ENCODE measurements at places on chromosomes 11 and 22. TPM values are rescaled to one million over a fixed set of nuclear protein-coding genes. Genes with fewer than 3 reads are reported as not detected.

DNA sequence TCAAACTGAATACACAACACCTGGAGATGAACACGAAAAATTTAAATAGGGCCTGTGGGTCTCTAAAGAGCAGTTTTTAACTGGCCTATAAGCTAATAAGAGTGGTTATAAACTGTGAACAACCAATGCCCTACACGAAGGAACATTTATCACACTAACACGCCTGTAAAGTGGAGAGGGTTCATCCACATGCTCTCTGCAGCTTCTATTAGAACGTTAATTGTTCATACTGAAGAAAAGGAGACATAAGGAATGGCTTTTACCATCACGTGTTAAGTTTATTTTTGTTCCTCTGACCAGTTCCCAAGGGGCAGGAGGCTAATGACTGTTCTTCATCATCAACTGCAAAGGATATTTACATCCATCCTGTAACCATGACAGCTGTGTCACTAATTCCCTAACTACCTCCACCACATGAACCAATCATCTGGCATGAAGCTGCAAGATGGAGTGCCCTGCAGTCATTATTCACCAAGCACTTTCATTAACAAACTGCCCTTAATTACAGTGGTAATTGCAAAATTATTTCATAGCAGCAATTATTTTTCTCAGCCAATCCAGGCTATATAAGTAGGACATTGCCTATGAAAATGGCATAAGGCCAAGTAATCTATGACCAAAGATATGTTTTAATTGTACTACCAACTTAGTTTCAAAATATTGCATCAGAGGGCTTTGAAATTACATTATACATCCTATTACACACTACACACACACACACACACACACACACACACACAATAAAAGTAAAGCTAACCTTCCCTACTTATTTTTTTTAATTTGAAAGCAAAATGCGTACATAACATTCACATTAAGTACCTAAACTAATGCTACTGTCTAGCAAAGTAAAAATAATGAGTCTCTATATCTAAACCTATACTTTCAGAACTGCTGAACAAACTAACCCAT, 186.7 kb downstream of the CADM1 start:
- ATAC-seq, result no peak

PHOX2A gene
- total RNA-seq, result not detected

UPK3A gene
- not detected for total RNA-seq

- ATAC-seq, result no peak
Measured at GRCh38 chr11:60785136-60785535, at the start of gene MS4A10. Gene MS4A10, plus strand, starts transcription at chr11:60785333. Its CDS starts 5,003 bp downstream, at chr11:60790336.

- peak; percentile 50 for ATAC-seq
Measured at GRCh38 chr22:40491990-40492631, 121.7 kb downstream of the SGSM3 start.

DNA sequence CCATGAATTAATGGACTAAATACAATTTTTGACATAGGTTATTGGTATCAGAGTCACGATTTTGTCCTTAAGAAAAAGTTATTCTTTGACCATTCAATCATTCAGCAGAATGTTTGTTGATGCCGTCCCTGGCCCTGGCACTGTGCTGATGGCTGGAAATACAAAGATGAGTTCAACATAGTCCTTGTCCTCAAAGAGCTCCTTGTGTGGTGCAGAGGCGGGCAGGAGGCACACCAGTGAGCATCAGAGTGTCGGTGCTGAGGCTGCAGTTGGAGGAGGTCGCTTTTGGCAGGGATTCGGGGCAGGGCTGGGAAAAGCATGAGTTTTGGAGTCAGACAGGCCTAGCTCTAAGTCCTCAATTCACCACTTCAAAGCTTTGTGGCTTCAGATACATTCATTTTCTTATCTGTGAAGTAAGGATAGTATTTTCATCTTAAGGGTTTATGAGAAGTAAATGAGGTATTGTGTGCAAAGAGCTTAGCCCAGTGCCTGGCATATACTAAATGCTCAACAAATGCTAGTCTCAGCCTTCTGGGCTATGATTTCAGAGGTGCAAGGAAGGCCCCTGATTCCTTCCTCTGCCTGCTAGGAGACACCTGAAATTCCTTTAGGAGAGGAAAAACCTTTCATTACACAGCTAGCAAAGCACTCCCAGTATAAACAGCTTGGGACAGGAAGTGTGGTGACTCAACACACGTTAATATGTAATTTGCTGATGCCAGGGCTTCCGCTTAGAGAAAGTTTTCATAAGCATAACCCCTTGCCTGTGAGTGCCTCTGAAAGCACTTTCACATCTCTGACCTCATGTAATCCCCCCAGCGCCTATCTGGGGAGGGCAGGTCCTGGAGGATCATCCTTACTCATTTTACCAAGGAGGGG, 113.8 kb downstream of the NECTIN1 start:
- peak; percentile 78 for ATAC-seq

DNA sequence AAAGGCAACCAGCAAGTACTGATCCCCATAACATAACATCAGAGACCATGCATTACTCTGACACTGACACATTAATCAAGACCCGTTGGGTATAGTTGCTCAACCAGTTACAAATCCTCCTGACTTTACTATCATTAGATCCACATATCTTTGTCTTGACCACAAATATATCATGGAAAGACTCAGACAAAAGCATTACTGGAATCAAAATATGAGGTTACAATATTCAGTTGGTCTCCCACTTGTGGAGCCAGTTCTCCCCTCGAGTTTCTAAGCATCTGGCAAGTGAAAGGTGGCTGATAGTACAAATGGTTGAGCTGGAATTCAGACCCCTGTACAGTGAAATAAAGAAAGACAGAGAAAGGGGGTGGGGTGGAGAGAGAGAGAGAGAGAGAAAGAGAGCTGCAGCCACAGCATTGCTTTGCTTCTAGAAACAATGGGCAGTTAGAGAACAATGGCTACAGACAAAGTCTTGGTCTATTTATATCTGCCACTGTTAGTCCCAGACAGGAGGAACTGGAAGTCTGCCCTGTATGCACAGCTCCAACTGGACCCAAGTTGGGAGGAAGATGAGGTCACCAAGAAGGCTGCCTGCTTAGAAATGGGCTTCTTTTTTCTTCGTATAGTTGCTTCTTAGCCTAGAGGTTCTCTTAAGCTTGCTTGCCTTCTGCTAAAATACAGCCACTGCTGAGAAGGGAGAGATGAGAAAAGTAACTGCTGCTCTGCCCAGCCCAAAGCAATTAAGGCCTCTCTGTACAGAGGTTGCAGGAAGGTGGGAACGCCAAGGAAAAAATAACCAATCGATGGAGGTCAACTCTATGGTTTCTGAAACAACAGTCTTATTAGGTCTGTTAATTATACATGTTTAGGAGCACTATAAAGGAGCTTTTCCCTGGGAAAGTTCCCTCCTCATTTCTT, 85.5 kb downstream of the ETS1 start:
- ATAC-seq, result peak; percentile 22

DNA sequence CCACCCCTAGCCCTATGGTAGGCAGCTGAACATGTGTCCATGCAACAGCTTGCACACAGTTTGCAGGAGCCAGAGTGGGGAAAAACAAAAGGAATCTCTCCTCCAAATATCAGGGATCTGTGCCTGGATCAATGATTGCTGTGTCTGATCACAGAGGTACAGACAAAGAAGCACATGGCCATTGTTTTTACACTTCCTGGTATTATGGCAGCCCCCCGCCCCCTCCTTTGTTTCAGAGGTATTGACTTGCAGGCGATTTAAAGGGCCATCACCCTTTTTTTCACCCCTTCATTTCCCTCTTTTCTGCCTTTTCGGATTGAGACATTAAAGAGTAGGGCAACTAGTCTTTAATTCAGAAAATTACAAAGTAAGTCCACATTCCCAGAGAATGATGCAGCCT, 453.0 kb upstream of the LUZP2 start:
- ATAC-seq, result no peak

DNA sequence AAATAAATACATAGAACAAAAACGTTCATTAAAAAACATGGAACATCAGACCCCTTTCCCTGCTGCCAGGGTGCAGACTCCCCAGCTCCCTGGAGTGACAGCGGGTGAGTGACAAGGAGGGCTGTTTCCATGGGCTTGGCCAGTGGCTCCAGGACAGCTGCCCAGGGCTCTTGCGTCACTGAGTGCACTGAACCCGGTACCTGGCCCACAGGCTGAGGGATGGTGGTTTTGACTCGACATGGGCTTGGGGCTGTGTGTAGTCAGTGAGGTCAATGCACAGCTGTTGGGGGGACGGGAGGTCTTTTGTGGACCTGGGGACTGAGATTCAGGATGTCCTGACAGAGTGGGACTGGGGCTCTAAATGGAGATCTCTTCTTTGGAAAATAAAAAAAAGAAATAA, 142.1 kb upstream of the B3GAT1 start:
- no peak for ATAC-seq

GRCh38 chr11:72719144-72719543, 33.1 kb downstream of the ARAP1 start:
- ATAC-seq, result no peak

HTR3B gene
- 0.28 TPM for total RNA-seq

MUC6 gene
- not detected for total RNA-seq

EPS8L2 gene
- total RNA-seq, result 259 TPM

RBMXL2 gene
- total RNA-seq, result not detected

GRCh38 chr11:13354335-13354734, 76.7 kb downstream of the BMAL1 start:
- no peak for ATAC-seq

DNA sequence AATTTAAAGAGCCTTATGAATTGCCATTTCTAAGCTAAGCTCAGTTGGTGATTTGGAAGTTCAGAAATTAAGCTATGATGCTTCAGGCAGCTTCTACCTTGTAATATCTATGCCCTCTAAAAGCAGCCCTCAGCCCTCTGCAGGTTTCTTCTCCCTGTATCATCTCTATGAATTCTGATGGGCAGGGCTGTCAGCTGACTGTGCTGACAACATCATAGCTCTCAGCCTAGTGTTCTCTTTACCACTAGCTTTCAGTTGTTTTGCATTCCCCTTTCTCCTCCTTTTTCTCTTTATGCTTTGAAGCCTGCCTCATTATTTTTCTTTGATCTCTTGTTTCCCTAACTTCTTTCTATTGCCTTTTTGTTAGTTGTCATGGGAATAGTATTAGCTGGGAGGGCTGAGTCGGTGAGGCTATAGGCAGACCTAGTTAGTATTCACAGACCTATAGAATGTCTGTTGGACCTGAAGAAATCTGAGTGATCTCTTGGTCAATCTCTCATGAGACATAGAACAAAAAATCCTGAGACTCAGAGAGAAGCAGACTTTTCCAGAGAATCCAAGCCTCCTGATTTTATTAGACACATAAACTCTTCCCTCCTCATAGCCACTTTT, 535.4 kb downstream of the RAB38 start:
- ATAC-seq, result no peak

UBE2L6 gene
- 36.9 TPM for total RNA-seq

ASCL2 gene
- total RNA-seq, result 2.0 TPM

CARD16 gene
- 14.0 TPM for total RNA-seq

FAM181B gene
- 0.28 TPM for total RNA-seq

KDM4D gene
- 0.32 TPM for total RNA-seq

PRR5L gene
- 2.1 TPM for total RNA-seq

ABTB2 gene
- total RNA-seq, result 3.4 TPM

GRCh38 chr11:129281471-129282415, 89.6 kb upstream of the ARHGAP32 start:
- ATAC-seq, result no peak

DNA sequence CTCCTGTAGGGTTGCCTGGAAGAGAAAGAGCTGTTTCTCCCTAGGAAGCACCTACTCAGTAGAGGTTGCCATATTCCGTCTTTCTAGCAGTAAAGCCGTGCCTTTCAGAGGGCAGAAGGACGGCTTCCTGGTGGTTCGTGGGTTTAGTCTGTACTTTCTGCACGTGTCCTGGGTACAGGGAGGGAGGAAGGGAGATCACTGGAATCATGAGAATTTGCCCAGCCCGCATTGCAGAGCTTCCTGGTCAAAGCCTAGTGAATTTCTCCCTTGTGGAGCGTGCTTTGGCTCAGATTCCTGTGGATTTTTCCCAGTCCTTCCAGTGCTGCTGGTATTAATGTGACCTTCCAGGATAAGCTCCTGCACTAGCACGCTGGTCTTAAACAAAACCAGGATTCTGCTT, 44.9 kb downstream of the GRAMD1B start:
- no peak for ATAC-seq

CCDC87 gene
- 0.16 TPM for total RNA-seq

- no peak for ATAC-seq
Measured at GRCh38 chr22:48748860-48749554, 1078.7 kb downstream of the BRD1 start.

DNA sequence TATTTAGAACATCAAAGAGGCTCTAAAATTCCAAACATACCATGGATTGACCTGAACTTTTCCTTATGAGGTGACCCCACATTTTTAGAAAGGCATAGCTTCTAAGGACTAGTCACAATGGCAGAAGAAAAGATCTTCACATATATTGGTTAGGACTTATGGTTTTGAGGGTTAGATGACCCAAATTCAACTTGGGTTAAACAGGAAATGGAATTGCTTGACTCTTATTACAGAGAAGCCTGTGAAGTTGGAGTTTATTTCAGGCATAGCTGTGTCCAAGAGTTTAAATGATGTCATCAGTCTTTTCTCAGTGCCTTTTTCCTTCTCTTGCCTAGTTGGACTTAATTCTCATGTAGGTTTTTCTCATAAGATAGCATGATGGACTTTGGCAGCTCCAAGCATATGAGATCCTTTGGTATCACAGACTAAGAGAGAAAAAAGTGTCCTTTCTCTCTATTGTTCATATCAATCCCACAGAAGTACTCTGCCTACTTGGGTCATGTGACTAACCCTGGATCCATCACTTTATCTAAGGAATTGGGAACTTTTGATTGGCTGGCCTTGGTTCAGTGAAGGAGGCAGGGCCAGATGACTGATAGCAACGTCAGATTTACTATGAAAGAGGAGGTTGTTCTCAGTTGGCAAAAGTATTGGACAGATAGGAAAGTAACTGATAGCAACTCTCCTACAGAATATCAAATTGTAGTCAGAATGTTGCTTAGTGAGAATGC, 17.3 kb upstream of the RAG1 start:
- ATAC-seq, result no peak

DNA sequence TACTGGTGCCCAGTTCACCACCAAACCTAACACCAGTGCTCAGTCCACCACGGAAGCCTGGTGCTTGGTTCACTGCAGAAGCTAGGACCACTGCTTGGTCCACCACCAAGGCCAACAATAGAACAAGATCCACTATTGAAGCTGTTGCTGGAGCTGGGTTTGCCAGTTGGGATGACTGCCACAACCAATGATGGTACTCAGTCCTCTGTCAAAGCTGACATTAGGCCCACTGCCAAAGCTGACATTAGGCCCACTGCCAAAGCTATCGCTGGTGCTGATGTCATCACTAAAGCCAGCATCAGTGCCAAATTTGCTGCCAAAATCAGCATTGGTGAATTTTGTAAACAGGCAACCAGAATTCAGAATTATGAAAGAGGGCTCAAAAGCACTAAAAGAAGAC, 1850.2 kb upstream of the RAG2 start:
- ATAC-seq, result no peak

CRACR2B gene
- 3.3 TPM for total RNA-seq

- peak; percentile 82 for ATAC-seq
Measured at GRCh38 chr11:57224537-57224936, 12.5 kb downstream of the APLNR start.

GRCh38 chr11:103529181-103529684, 420.0 kb downstream of the DYNC2H1 start:
- ATAC-seq, result peak; percentile 65

RBM14 gene
- total RNA-seq, result 36.8 TPM

- ATAC-seq, result no peak
Measured at GRCh38 chr11:104883342-104883741, 14.9 kb downstream of the CASP12 start.

OR51E1 gene
- total RNA-seq, result not detected
